Breast epithelium (tissue), 4 donors: ENCODE measurements at places on chromosomes 2 and 18. TPM values are rescaled to one million over a fixed set of nuclear protein-coding genes. Genes with fewer than 3 reads are reported as not detected.

- no peaks in the 10 kb centered on the region for H3K36me3 ChIP-seq
- H3K4me1 ChIP-seq = no peaks in the 10 kb centered on the region
- no peak for DNase-seq
- no peaks in the 10 kb centered on the region for H3K27me3 ChIP-seq
- H3K27ac ChIP-seq = no peak overlapping the region
These were observed 88.4 kb downstream of the NYAP2 start for GRCh38 chr2:225487878-225488416.

DNA sequence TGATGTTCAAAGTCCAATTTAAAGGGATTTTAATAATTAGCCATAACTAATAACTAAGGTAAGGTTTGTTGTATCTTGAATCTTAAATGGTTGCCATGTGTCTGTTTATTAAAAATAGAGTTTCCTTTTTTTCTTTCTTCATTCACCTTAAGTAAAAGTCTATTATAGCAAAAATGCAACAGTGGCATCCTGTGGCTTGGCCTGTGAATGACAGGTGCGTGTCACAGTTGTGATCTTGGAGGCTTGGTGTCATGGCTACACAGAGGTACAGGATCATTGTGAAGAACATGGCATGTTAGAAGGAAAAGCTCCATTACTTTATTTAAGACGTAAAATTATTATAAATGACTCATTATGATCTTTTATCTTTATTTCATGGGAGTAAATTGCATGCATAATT lies 246.1 kb downstream of the BCL2 start:
- no peaks in the 10 kb centered on the region for H3K36me3 ChIP-seq
- H3K27ac ChIP-seq = no peak overlapping the region
- H3K4me3 ChIP-seq = no peak overlapping the region
- no peaks in the 10 kb centered on the region for H3K4me1 ChIP-seq
- no peaks in the 10 kb centered on the region for H3K27me3 ChIP-seq

KLHL14 gene
- total RNA-seq = 0.59 TPM

- H3K27me3 ChIP-seq = no peaks in the 10 kb centered on the region
- no peak overlapping the region for H3K4me3 ChIP-seq
- H3K36me3 ChIP-seq = no peaks in the 10 kb centered on the region
These were observed 429.6 kb upstream of the SALL3 start for GRCh38 chr18:78549971-78550370.

ARHGAP25 gene
- total RNA-seq = 7.8 TPM

DNA sequence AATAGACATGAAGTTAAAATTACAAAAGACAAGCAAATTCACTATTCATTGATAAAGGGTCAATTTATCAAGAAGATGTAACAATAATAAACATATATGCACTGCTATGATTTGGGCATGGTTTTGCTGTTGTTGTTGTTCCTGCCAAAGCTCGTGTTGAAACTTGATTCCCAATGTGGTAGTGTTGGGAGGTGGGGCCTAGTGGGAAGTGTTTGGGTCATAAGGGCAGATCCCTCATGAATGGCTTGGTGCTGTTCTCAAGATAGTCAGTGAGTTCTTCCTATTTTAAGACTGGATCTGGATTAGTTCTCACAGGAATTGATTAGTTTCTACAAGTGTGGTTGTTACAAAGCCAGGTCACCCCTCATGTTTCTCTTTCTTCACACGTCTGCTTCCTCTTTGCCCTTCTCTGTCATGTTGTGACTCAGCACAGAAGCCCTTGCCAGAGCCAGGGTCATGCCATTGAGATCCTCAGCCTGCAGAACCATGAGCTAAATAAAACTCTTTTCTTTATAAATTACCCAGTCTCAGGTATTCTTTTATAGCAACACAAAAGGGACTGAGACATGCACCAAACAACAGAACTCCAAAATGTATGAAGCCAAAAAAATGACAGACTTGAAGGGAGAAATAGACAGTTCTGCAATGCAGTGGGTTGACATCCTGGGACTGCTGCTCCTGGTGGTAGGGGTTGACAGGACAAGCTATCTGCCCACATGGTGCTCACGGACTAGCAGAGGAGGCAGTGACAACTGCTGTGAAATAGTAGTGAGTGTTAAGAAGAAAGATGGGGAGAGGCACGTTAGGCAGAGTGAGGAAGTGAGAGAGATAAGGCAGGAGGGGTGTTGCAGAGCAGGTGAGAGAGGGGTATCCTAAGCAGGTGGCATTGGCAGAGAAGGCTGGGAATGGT lies 18.6 kb upstream of the SKA1 start:
- no peak overlapping the region for H3K4me3 ChIP-seq
- no peak for DNase-seq
- no peaks in the 10 kb centered on the region for H3K27me3 ChIP-seq

GRCh38 chr2:96756788-96757476 lies 3.8 kb upstream of the CNNM4 start:
- no peak for DNase-seq
- no peaks in the 10 kb centered on the region for H3K4me1 ChIP-seq
- no peaks in the 10 kb centered on the region for H3K36me3 ChIP-seq

NRP2 gene
- 18.4 TPM for total RNA-seq

GRCh38 chr2:224711859-224712665 lies 4.1 kb downstream of the CCDC195 start:
- H3K4me3 ChIP-seq = no peak overlapping the region
- H3K27me3 ChIP-seq = no peaks in the 10 kb centered on the region
- no peak for DNase-seq
- H3K27ac ChIP-seq = no peak overlapping the region

DNA sequence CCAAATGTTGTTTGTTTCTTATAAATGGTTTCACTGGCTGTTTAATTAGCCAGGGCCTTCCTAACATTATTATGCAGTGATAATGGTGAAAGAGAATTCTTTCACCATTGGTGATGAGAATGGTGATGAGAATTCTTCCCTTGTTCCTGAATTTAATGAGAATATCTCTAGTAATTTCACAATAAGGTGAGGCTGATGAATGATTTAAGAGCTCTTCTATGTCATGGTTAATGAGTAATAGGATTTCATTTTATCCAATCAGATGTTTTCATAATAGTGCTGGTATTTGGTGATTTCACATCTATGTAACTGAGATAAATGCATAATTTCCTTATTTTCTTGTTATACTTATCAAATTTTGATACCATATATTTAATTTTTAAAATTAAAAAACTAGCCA lies 535.7 kb upstream of the ZEB2 start:
- no peaks in the 10 kb centered on the region for H3K27me3 ChIP-seq
- no peak overlapping the region for H3K4me3 ChIP-seq
- DNase-seq = no peak
- H3K4me1 ChIP-seq = no peaks in the 10 kb centered on the region
- no peak overlapping the region for H3K27ac ChIP-seq

GRCh38 chr2:237639052-237639835 lies 11.9 kb downstream of the LRRFIP1 start:
- H3K36me3 ChIP-seq = no peaks in the 10 kb centered on the region
- H3K27me3 ChIP-seq = no peaks in the 10 kb centered on the region
- no peak for DNase-seq
- H3K27ac ChIP-seq = no peak overlapping the region
- no peaks in the 10 kb centered on the region for H3K4me1 ChIP-seq

DNA sequence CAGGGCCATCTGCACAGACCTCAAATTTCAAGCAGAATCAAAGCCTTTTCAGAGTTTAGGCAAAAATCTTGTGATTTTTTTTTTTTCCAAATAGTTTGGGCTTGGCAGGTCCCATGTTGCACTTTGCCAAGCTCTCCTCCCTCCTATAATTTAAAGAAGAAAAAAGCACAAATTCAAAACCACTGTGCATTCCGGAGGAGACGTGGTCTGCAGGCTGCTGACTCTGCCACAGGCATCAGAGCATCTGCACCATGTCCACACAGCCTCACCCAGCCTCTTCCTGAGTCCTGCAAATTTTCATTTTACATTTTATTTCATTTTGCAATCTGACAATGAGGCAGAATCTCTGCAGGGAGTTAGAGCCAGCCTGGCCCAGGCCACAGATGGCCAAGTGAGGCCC lies 15.7 kb upstream of the GPC1 start:
- H3K27ac ChIP-seq = no peak overlapping the region
- DNase-seq = no peak
- no peaks in the 10 kb centered on the region for H3K27me3 ChIP-seq
- H3K4me3 ChIP-seq = no peak overlapping the region

GRCh38 chr2:128788636-128789220 lies 470.1 kb upstream of the HS6ST1 start:
- H3K4me3 ChIP-seq = no peak overlapping the region
- DNase-seq = no peak
- H3K36me3 ChIP-seq = no peaks in the 10 kb centered on the region
- H3K4me1 ChIP-seq = no peaks in the 10 kb centered on the region
- no peak overlapping the region for H3K27ac ChIP-seq

DNA sequence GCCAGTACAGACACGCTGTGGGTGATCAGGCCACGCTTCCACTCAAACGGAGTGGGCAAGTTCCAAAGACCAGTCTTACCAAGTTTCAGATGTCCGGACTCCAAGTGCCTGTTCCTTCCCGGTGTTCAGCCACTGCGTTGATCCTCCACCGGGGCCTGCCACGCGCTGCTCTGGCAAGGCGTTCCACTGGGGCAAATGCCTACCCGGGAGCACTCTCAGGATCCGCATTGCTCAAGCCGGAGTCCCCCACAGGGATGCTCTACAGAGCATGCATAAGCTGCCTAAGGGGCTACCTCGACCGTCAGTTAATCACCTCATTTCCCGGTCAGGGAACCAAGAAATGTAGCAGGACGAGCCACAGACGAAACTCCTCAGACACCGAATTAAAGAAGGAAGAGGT lies 37.0 kb upstream of the CLASP1 start:
- H3K36me3 ChIP-seq = no peaks in the 10 kb centered on the region
- H3K27me3 ChIP-seq = no peaks in the 10 kb centered on the region
- no peak for DNase-seq
- no peak overlapping the region for H3K4me3 ChIP-seq
- H3K27ac ChIP-seq = no peak overlapping the region

DNA sequence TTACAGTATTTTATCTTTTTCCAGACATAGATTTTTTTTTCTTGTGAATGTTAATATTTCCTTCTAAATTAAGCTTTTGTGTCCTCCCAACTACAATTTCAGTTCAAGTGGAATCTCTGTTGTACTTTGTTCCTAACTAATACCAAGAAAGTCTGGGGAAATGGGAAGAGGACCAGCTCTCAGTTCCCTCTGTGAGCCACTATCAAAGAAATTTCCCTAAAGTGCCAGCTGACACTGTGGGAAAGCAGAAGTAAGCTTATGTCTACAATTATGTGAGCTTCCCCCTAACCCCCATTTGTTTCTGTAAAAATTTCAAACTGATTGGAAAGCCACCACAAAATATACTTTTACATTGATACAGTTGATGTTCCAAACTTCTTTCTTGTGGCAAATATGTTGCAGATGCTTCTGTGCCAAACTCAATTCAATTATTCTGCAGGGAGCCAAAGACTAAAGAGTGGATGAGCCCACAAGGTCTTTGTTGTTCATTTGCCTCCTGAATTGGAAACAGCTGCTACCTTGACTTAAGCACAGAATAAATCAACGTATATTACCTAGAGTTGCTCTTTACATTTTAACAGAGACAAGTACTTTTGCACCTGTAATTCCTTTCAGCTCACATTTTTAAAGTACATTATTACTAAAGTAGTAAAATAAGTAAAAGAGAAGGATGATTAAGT lies 306.6 kb downstream of the PTH2R start:
- H3K27me3 ChIP-seq = no peaks in the 10 kb centered on the region
- no peak for DNase-seq
- no peaks in the 10 kb centered on the region for H3K4me1 ChIP-seq
- H3K36me3 ChIP-seq = no peaks in the 10 kb centered on the region
- no peak overlapping the region for H3K27ac ChIP-seq

DNA sequence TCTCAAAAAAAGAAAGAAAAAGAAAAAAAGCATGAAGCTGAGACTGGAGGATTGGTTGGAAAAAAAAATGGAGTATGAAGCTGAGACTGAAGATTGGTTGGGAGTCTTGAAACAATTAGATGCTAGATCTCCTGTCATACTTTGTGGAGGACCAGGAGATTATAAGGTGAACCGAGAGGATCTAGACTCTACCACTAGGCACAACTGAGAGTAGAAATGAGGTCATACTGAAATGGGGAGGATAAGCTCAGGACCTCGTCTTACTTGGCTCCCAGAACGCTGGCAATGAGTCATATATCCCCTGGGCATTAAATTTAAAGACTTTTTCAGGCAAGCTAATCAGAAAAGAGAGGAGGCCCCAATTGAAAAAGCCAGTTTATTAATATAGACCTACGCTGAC lies 3.3 kb upstream of the ORC2 start:
- no peaks in the 10 kb centered on the region for H3K4me1 ChIP-seq
- no peak overlapping the region for H3K4me3 ChIP-seq

GRCh38 chr2:203688798-203689197 lies 17.6 kb upstream of the CD28 start:
- no peak overlapping the region for H3K4me3 ChIP-seq
- peaks cover 5% of the 10 kb centered on the region for H3K4me1 ChIP-seq
- H3K36me3 ChIP-seq = no peaks in the 10 kb centered on the region

DNA sequence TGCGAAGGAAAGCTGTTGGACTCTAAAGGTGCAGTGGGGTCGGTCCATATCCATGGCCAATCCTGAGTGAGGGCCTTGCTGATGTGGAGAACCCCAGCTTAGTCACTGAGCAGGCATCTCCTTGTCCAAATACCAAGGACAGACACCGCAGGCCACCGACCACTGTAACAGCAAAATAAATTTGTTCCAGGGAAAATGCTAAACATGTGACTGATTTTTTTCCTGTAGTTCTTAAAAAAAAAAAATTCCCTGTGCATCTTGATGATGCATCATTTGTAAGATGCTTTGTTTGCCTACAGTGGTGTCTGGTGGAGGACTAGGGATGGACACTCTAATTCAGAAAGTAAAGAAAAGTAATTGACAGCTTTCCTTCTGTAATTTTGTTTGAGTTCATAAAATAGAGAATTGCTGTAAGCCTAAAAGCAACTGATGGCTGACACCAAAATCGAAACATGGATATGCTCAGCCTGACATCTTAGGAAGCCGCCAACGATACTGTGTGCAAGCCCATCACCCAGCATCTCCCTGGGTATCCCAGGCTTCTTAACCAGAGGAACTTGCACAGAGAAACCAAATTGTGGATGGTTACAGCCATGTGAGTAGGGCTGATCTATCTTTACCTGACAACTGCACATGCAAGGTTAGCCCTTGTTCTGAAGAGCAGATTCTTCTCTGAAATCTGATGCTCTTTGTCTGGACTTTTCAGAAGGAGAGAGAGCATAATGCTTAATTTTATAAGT lies 188.6 kb downstream of the ARL4C start:
- H3K27ac ChIP-seq = no peak overlapping the region
- no peaks in the 10 kb centered on the region for H3K27me3 ChIP-seq
- DNase-seq = no peak
- H3K4me3 ChIP-seq = no peak overlapping the region
- peaks cover 4% of the 10 kb centered on the region for H3K4me1 ChIP-seq

LBX2 gene
- 0.29 TPM for total RNA-seq

DNA sequence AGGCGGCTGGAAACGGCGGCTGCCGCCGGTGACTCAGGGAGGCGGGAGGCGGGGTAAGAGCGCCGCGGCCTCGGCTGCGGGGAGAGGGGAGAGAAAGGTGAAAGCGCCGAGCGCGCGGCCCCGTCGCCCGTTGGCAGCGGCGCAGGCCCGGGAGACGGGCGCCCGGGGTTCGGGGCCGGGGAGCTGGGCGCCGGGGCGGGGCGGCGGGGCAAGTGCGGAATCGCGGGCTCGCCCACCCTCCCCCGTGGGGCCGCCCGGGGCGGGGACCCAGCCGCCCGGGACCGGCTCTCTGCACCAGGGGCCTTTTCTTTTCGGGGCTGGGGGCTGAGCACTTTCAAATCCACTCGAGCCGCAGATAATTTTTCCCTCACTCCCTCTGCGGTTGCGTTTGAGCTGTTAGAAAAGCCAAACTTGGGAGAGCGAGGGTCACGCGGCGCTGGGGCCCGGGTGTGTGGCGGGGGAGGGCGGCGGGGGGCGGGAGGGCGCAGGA lies 266 bp downstream of the KDM3A start:
- peak overlapping the region; percentile 59 for H3K4me3 ChIP-seq
- H3K27ac ChIP-seq = peak overlapping the region; percentile 99

ID2 gene
- 260 TPM for total RNA-seq
